Right renal cortex interstitium (tissue), 3 donors: ENCODE measurements at places on chromosomes 3 and 15.

DNA sequence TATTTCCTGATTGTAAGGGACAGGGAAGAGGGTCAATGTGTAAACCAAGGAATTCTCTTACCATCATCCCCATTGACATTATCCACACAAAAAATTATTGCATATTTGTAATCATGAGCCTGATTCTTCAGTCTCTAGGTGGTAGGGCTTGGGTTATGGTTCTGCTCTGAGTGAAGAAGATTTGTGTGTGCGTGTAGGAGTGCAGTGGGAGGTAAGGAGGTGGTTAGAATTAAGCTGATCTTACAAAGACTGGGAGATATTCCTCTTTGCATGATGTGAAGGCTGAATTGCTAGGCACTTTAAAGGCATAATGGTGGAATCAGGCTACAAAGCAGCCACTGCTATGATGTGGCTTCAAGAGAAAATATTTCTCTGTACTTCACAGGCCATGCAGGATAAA lies 23.0 kb upstream of the MINDY4B start:
- no peak for DNase-seq

DNA sequence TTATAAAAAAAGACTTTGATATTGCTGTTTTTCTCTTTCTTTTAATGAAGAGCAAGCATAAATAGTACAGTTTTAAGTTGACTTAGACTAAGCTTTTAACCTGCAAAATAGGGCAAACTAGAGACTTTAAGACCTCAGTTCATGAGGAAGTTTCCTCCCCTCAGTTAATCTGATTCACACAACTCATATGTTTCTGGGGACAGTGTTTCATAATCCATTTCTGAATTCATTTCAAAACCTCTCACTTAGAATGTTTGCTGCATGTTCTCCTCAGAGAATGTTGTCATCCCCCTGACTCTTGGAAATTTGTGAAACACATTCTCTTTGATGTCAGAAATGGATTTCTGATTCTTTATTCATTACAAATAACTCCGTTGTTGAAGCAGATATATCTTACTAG lies 79.3 kb upstream of the SKOR1 start:
- no peak for DNase-seq

- DNase-seq, result no peak
Measured at GRCh38 chr3:127287840-127288239, at the start of gene PRR20G. Gene PRR20G, minus strand, starts transcription at chr3:127288046. Its CDS starts 681 bp downstream, at chr3:127287365.

GRCh38 chr15:80695911-80696661 lies 976 bp downstream of the ABHD17C start:
- DNase-seq, result no peak

DNA sequence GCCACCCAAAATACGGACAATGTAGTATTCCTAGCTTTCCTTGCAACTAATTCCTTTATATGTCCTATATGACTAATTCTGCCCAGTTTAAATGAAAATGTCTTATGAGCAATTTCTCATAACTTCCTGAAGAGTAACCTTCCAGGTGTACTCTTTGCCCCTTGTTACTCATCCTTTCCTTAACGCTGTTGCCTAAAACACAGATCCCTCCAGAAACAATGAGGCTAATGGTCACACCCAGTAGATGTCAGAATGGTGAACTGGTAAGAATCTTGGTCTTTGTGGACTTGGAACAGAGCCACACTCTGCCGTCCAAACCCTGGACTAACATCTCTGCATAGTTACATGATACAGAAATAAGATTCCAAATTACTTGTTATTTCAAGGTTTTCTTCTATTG lies 497.9 kb downstream of the IGSF11 start:
- DNase-seq, result no peak

DNA sequence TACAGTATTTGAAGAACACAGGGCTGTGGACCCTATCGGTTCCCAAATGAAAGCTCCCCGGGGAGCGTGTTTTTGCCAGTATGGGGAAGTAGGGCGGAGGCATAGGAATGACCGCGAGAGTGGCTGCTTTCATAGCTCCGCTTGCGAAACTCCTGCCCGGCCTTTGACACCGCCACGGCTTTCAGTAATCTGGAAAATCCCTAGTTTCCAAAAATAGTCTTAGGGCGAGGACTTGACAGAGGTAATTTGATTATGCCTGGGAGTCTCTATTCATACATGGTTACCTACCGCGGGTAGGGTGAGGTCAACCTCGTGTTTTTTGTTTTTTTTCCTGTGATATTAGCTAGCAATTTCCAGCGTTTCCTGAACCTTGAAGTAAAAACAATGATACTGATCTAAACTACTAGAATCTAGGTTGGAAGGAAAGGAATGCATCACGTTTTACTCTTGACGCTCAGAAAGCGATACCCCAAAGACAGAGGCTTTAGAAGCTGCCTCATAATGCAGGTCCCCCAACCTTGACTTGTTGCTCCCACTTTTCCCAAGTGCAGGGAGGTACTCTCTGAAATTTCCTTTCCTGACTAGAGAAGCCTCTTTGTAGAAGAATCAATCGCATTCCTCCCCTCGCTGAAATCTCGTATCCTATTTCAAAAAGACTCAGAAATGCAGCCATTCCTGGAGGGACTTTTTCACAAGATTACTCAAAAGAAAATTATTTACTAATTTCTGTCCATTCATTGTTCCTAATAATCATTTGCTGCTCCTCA lies 894 bp upstream of the CCNL1 start:
- DNase-seq, result no peak

DNA sequence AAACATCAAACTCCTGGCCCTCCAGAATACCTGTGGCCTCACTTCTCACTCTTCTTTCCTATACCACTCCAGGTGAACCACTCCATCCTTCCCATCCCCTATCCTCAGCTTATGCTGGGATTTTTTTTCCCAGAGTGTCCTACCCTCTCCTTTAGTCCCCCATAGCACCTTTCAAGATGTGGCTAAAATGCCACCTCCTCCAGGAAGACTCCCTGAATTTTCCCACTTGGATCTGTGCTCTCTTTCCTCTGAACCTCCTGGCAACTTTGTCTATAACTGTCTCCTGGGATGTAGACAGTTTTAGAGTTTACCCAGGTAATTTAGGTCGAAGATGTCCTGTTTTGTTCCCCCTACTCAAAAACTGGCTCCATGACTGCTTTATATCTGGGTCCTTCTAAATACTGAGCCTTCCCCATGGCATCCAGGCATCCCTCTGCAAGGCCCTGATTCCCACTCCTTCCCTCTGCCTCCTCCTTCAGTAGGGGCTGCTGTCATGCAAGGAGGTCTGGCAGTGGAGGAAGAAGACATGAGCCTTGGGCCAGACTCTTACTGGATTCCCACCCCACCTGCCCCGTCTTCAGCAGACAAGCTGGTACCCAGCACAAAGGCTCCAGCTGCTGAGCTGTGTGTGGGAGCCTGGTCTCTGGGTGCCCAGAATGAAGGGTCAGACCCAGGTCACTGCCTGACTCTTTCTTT lies 161.5 kb downstream of the SMAD6 start:
- DNase-seq, result no peak
